CD4-positive, alpha-beta T cell treated with Interleukin-2 at 100 ng/mL for 4 hours (primary cell): ENCODE measurements at places on chromosomes 11 and 22.
A peak's percentile ranks its signal among the peaks of the same experiment; 100 is the strongest.

GRCh38 chr11:17770048-17770652, 35.6 kb downstream of the KCNC1 start:
- no peak for DNase-seq

DNA sequence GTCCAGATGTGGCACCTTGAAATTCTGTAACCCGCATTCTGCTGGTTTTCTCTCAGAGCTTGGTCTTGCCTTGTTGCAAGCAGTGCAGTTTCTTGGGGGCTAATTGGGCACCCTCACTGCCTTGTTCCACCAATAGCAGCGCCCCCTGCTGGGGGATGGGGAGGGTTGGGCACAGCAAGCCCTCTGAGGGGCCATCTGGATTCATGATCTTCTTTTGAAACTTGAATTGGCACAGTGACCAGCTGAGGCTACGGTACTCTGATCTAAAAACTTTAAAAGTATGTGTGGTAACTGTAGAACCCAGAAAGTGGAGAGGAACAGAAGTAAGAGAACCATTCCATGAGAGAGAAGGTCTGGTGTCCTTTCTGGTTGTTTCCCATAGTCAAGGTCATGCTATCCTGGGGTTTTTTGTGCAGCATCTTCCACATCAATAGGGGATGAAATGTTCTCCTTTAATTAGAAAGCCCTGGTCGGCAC, 64.2 kb downstream of the MED15 start:
- peak; percentile 71 for DNase-seq

- DNase-seq = no peak
Measured at GRCh38 chr22:42080287-42080686, 787 bp downstream of the SMDT1 start.

DNA sequence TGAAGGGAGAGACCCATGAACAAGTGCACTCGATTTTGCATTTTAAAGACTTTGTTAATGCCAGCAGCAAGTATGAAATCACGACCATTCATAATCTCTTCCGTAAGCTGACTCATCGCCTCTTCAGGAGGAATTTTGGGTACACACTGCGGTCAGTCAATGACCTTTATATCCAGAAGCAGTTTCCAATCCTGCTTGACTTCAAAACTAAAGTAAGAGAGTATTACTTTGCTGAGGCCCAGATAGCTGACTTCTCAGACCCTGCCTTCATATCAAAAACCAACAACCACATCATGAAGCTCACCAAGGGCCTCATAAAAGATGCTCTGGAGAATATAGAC, 5.9 kb downstream of the SERPIND1 start:
- DNase-seq = no peak

DNA sequence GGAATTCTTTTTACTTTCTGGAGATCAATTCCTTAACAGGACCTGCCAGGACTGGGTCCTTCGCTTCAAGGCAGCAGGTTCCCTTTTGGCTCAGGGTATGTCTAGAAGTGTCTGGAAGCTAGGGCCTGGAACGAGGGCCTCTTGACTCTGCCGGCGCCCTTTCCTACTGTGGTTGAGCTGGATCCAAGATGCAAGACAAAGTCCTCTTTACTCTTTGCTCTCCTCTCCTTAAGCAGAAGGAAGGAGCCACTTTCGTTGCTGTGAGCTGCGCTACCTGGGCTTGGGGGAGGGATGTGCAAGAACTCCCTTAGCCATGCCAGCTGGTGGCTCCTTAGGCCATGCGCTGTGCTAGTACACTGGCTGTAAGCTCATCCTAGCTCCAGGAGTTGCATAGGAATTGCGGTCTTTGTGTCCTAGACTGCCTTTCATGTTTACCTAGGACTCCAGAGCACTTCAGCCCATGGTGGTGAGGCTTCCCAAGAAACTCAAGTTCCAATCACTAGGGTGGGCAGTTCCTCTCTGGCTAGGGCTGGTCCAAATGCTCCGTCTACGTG, 18.1 kb downstream of the GLB1L2 start:
- no peak for DNase-seq

- DNase-seq = no peak
Measured at GRCh38 chr11:12200279-12200990, 90.0 kb downstream of the MICAL2 start.

DNA sequence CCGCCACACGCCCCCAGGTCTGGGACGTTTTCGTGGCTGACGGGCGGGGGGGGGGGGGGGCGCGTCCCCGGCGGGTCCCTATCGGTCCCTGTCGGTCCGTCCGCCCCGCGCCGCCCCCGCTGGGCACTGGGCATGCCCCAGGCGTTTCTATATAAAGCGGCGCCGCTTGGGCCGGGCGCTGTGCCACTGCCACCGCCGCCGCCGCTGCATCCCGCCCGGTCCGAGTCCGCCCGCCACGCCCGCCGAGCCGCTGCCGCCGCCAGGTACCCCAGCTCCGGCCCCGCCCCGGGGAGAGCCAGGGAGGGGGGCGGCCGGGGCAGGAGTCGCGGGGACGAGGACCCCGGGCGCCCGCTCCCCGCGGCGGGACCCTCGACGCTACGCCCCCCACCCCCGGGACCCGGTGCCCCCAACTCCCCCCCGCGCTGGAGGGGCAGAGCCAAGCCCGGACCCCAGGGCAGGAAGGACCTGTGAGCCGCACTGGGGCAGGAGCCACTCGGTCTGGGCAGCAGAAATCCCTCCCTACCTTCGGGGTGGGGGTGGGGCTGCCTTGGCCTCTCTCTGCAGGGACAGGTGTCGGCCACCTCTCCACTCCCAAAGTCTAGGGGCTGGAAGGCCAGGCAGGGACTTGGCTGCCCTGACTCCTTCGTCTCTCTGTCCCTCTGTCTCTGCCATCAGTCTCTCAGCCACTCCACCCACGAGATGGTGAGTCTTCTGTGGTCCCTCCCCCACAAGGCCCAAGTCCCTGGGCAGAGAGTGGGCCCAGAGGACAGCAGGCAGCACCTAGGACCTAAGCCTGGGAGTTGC, at the start of gene CARNS1:
TSS of gene CARNS1 (plus strand) at position 178 of the 804 bp plus-strand sequence. CDS start at position 700, 522 bp downstream.
- DNase-seq = no peak

DNA sequence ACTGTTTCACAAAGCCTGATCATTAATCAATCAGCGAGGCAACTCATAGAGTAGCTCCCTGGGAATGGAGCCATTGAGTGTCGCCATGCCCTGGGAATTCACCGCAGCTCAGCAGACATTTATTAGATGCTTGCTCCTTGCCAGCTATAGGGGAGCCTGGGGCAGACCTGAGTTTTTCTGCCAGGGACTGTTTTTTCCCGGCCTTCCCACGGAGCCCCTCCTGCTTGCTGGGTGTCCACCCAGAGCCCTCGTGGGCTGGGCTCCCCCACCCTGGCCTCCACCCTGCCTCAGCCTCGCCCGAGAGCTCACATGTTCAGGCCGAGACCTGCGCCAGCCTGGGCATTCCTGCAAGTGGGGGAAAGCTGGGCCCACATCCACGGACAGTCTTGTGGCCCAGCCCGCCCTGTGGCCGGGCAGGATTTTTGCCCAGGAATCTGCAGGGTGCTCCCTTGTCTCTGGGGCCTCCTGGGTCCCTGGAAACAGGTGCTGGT, 64.9 kb downstream of the SMIM38 start:
- DNase-seq = no peak
